ENCODE measurements at places on chromosomes 2 and 18.

GRCh38 chr2:102391565-102391964 is 31.4 kb upstream of the IL18RAP start:
- DNase-seq, result no peak

- DNase-seq, result no peak
Measured at GRCh38 chr2:133331436-133331835, 236.8 kb downstream of the NCKAP5 start.

DNA sequence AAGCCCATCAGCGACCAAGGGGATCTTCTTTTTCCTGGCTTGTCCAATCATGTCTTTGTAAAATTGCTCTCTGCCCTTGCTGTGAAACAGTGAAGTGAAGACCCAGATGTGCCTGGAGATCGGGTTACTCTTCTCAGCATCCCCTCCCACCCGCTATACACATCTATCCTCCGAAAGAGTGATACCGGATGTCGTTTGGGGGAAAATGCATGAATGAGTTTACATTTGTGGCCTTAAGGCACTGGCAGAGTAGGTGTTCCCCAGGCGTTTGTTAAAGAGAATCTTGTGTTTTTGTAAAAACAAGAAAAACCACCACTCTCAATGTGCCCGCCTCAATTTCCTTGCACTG is 528.3 kb downstream of the CMPK2 start:
- no peak for DNase-seq

DNA sequence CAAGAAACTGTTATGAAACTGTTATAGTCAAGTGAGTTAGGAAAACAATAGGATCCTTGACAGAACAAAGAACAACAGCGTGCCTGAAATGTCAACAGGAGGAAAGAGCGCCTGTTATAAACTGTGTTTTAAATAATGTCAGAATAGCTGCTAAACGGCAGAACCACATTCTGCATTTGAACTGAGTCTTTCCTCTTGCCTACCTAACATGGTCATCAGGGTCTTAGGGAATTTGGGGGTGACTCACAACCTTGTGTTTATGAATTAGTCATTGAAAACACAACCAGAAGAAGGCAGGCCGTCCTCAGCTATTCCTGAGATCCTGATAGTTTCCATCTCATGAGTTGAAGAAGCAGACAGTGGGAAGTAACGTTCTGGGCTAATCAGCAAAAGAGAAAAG is 222.0 kb upstream of the FN1 start:
- DNase-seq, result no peak

GRCh38 chr2:57156231-57156924 is 890.2 kb upstream of the VRK2 start:
- no peak for DNase-seq

GRCh38 chr2:211133766-211134165 is 577.4 kb downstream of the CPS1 start:
- no peak for DNase-seq

GRCh38 chr2:168198476-168199207 is 48.8 kb downstream of the STK39 start:
- no peak for DNase-seq

DNA sequence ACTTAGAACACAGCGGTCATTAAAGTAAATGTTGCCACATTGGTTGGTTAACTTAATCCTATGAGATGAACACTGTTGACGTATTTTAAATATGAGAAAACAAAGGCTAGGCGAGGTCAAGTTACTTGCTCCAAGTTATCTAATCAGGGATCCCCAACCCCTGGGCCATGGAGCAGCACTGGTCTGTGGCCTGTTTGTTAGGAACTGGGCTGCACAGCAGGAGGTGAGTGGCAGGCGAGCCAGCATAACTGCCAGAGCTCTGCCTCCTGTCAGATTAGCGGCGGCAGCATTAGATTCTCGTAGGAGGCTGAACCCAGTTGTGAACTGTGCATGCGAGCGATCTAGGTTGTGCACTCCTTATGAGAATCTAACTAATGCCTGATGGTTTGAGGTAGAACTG is 878.9 kb downstream of the CPS1 start:
- DNase-seq, result no peak

GRCh38 chr2:121483021-121483420 is 47.7 kb upstream of the RNU4ATAC start:
- DNase-seq, result no peak

DNA sequence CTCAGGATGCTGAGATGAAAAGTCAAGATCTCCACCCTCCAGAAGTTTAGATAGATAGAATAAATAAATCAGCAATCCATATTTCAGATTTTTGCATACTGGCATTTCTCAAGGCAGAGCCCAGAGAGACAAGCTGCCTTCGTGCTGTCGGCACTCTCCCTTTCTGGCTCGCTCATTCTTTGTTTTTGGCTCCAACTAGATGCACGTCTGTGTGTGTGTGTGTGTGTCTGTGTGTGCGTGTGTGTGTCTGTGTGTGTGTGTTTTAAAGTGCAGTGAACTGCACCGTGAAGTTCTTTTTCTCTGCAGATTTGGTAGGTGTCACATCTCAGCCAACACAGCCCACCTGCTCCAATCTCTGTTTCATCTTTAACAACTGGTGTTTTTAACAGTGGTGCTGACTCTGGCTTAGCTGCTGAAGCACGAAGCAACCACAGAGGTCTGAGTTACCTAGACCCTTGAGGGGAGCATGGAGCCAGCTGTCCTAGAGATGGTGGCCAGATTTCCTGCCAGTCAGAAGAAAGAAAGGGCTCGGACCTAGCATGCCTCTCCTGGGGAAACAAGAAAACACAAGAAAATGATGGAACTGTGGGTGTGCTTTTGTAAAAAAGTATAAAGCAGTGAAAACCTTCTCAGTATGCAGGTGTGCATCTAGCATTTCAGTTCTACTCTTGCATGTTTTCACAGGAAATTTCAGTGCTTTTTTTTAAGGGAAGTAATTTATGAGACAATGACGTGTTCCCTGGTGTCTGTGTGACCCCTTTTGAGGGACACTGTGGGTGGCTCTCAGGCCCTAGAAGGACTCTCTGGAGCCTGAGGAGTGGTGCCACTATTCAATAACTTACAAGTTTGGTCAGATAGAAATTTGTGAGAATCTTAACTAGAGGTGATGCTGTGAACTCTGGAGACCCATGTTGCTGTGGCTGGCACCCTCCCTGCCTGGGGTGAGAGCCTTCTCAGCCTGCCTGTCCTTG is 364.3 kb downstream of the RNF144A start:
- DNase-seq, result no peak

DNA sequence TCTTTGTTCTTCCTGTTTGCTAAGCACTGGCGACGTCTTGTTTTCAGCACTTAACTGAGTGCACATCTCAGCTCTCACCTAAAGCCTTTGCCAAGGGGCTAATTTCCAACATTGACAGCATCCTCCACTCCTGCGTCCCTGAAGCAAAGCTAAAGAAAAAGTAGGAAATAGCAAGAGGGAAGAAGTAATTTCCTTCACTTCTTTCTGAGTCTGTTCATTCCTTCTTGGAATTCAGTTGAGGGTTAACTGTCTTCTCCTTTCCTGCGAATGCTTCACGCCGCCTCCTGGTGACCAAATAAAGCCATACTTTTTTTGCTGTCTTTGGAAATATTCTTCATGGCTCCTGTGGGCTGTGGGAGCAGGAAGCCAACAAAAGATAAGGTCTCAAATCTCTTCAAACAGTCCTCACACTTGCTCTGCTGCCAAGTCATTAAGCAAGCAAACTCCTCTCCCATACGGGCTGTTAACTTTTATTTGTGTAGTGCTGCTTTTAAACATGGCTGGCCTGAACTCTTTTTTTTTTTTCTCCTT is 100.9 kb downstream of the DPP10 start:
- DNase-seq, result no peak

GRCh38 chr2:191980483-191980882 is 133.6 kb upstream of the CAVIN2 start:
- no peak for DNase-seq

DNA sequence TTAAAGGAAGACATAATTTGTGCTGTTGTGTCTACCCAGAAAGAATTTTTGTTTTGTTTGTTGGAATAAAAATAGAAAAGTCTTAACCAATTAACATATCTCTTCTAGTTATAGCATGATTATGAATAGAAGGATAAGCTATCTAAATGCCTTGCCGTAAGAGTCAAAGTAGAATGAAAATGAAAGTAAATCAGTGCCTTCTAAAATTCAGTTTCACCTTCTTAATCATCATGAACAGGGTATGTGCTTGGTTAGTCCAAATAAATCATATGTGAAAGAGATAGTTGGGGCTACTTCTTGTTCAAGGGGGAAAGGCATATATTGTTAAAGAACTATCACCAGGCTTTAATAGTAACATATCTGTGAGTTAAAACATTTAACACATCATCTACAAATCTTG is 91.5 kb downstream of the GULP1 start:
- DNase-seq, result no peak

- no peak for DNase-seq
Measured at GRCh38 chr18:10301831-10302483, 152.5 kb upstream of the APCDD1 start.

- DNase-seq, result no peak
Measured at GRCh38 chr2:72788756-72789155, 37.1 kb downstream of the EXOC6B start.

GRCh38 chr2:46849721-46850556 is 65.7 kb downstream of the MCFD2 start:
- no peak for DNase-seq

DNA sequence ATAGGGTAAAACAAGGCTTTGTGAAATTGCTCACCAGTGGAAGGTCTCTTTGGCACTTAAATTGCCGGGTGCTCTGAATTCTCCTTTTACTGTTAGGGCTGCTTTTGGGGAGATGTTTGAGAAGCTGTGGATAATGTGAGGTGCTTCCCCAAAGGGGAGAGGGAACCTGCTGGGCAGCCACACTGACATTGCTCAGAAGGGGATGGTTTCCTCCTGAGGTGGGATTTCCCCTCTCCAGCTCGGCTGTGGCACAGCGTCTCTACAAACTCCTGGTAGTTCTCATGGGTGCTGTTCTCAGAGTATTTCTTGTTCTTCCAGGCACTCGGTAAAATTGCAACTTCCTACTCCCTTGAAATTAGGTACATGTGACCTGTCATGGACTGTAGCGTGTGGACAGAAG is 124.2 kb downstream of the LPIN1 start:
- no peak for DNase-seq

DNA sequence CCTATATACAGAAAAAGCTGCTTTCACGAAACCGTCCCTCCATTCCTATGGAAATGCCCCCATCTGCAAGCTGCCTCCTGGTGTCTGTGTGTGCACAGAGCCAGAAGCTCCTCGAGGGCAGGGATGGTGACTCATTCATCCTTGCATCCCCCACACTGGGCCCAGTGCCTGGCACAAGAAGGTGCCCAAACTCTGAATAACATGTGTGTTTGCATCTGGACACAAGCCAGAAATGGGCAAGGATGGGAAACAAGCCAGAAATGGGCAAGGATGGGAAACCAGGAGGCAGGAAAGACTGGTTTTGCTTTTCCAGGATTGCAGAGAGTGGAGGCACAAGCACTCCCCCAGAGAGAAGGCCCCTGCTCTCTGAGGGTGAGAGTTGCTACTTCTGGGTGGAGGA is 313.9 kb downstream of the CELF4 start:
- DNase-seq, result no peak

GRCh38 chr18:74995419-74995736 is 213.6 kb downstream of the PTGR3 start:
- DNase-seq, result no peak

GRCh38 chr18:79789901-79790890 is 7.5 kb upstream of the KCNG2 start:
- DNase-seq, result no peak

- no peak for DNase-seq
Measured at GRCh38 chr2:64105670-64106461, 38.4 kb downstream of the PELI1 start.

DNA sequence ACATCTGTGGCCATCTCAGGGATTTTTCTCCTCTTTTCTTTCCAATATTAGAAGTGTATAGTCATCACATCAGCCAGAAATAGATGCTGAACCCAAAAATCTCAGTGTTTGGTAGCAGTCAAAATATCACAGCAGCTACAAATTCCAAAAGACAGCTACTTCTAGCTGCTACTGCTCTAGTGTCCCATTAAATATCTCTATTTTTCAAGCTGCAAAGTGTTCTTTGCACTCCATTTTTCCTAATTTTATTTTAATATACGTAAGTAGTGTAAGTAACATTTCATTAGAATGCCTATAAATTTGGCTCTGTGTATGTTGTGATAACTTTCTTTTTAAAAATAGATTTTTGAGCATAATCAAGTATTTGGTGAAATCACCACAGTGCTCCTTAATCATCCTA is 967.3 kb downstream of the BCL11A start:
- no peak for DNase-seq

DNA sequence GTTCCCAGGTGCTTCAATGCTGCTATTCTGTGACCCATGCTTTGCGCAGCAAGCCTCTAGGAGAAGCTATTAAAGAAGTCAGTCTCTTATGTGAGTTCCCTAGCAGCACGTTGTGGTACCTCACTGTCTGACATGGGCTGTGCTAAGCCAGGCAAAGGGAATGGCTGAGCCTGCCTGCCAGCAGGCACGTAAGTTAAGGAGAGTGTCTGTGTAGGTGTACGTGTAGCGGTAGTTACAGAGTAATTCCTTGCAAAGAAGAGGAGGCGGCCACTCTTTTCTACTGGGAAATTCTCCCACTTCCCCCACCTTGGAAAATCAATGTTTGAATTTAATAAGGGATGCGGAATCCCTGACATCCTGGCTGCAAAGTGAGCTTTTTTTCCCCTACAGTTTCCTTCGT is 123.5 kb upstream of the LYPD1 start:
- no peak for DNase-seq

DNA sequence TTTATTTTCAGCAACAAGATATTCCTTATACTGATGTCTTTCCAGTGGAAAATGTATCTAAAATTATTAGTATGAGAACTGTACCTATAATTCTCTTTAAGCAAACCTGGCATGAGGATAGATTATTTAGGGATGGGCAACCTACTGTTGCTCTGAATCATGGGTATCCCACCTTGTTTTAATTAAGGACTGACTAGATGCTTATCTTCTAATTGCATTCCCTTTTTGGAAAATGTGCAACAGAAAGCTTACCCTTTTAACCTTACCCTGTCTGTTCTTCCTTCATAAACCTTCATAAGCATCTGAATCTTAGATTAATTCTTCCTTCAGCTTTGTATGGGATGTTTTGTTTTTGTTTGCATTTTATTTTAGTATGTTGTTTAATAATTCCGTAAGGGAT is 110.3 kb downstream of the TAF4B start:
- DNase-seq, result no peak

DNA sequence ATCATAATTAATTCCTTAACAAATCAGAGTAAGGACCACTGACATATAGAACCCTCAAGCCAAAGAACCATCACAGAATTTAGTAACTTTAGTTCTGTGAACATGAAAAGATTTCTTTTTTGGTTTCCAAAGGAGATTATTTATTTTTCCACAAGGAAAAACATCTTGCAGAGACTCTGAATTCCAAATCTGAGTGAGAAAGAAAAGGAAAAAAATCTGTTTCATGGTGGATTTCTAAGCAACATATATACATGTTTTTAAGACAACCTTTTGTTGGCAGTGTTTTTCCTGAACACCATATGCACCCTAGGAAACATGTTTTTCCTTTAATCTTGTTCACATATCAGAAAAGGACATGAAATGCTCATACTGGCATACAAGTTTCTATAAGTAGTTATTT is 149.8 kb downstream of the AGPS start:
- no peak for DNase-seq

GRCh38 chr2:85772019-85772745 is 18.4 kb downstream of the ATOH8 start:
- no peak for DNase-seq

- DNase-seq, result peak; percentile 28
Measured at GRCh38 chr18:46343931-46344372, 239.8 kb downstream of the HAUS1 start.

GRCh38 chr18:73043611-73044010 is 175.8 kb upstream of the NETO1 start:
- no peak for DNase-seq

GRCh38 chr18:3624935-3625741 is 175.2 kb downstream of the TGIF1 start:
- peak; percentile 26 for DNase-seq
